ENCODE measurements at places on chromosomes 13 and 19.

GRCh38 chr19:1855828-1856255, 7.5 kb downstream of the KLF16 start:
- DNase-seq, result no peak

DNA sequence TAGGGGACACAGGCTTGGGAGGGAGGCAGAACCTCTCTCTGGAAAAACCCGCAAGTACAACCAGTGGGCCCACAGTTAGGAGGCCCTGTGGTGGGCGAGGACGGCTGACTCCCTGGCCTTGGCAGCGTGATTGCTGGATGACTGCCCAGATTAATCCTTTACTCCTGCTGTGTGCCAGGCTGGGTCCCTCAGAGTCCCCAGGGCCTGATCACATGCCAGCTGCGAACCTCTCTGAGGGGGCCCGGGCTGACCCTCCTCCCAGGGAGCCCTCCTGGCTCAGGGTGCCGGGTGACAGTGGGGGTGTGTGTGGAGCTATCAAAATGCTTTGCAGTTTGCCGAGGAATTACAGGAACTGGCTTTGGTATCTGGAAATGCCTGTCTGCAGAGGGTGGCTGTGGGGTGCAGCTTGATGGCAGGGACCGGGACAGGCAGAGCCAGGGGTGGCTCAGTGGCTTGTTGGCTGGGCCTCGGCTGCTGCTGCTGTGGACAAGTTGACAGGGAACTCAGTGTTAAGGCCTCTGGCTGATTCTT, 48.9 kb downstream of the DNM2 start:
- DNase-seq, result no peak

- no peak for DNase-seq
These were observed 15.9 kb upstream of the DNAJC3 start for GRCh38 chr13:95660981-95661581.

- no peak for DNase-seq
These were observed 46.5 kb downstream of the UTP14C start for GRCh38 chr13:52070929-52071523.

DNA sequence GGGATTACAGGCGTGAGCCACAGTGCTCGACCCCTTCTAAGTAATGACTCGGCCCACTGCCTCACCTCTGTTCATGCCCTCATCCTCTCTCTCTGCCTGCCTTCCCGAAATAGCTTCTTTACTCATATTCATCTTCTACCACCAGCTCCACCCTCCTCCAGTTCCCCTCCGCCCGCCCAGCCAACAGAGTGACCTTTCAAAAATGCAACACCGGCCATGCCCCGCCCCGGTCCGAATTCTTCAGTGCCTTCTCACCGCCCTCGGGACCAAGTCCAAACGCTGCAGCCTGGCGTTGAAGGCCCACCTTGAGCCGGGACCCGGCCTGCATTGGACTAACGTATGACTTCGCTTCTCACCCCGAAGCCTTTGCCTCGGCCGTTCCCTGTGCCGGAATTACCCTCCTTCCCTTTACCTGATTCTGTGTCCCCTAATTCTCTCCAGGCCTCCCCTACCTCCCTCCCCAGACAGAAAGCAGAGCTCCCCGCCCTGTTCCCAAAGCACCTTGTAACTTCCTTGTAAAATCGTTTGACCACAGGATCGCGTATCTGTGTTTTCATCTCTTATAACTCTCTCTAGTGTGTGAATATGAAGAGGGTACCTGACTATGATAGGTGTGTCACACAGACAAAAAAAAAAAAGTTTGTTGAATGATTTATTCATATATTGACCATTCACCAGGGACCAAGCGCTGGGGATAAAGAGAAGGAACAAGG, 8.1 kb upstream of the MUC16 start:
- DNase-seq, result no peak

DNA sequence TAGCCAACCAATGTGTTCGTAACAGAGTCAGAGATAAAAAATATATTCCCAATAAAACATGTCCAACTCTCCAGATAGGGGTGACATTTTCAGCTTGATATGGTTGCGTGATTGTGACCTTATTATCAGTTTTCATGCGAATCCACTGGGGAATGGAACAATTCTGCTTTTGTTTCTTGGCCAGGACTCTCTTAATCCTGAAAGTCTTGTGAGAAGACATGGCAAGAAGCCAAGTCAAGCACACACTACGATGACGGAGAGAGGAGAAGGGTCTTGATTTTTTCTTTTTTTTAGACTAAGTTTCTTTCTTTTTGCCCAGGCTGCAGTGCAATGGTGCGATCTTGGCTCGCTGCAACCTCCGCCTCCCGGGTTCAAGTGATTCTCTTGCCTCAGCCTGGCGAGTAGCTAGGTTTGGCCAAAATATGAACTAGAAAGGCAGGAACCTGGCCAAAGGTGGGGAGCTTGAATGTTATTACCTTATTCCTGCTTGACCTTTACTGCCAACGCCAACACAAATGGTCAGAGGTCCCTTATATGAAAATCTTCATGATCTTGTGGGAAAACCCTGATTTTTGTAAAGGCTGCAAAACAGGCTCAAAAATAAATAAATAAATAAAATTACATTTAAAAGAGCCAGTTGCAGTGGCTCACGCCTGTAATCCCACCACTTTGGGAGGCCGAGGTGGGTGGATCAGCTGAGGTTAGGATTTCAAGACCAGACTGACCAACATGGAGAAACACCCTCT, 14.5 kb downstream of the ZNF816 start:
- DNase-seq, result no peak

DNA sequence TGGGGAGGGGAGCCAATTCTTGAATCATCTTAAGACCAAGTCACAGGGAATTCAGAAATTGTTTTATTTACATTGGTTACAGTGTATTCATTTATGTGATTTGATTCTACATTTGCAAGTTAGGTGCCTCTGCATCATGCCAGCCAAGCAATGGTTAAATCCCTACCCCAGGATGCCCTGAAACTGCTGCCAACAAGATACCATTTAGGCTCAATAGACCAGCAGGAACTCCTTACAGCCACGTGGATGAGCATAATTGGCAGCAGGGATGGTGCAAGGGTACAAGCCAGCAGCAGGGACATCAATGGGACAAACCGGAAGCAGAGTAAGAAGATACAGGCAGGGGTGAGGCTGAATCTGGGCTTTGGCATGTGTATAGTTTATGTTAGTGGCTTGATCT, 72.4 kb upstream of the NBEA start:
- no peak for DNase-seq

DNA sequence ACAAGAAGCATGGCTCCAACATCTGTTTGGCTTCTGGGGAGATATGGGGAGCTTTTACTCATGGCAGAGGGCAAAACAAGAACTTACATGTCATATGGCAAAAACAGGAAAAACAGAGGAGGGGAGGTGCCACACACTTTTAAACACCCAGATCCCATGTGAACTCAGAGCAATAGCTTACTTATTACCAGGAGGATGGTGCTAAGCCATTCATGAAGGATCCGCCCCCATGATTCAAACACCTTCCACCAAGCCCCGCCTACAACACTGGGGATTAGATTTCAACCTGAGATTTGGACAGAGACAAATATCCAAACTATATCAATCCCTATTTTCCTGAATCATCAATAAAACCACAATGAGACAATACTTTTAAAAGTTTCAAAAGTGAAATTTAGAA, 712.1 kb downstream of the PCDH9 start:
- no peak for DNase-seq

DNA sequence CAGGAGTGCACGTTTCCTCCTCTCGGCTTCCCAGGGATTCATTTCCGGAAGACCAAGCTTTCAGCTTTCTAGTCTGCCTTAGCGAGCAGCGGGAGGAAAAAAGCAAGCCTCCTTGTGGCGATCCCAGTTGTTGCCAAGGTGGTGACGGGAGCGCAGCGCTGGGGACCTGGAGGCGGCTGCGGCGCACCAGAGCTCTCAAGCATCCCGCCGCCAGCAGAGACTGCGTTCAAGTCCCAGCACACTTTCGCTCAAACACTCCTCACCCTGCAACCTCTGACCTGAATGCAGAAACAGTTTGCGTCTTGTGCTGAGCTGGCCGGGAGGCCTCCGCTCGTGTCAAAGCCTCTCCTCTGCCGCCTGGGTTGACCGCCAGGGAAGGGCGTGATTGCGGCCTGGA, 4.9 kb downstream of the GSX1 start:
- DNase-seq, result no peak

- DNase-seq, result no peak
These were observed 9.1 kb downstream of the AP2S1 start for GRCh38 chr19:46841458-46842083.

GRCh38 chr13:26663791-26664190, 96.8 kb downstream of the GPR12 start:
- DNase-seq, result peak; percentile 27

- no peak for DNase-seq
These were observed 13.3 kb upstream of the LEUTX start for GRCh38 chr19:39765091-39766076.

- DNase-seq, result peak; percentile 6
These were observed 17.3 kb downstream of the PLD3 start for GRCh38 chr19:40365613-40366401.

GRCh38 chr19:8609279-8610040, 1.1 kb downstream of the ADAMTS10 start:
- DNase-seq, result no peak

DNA sequence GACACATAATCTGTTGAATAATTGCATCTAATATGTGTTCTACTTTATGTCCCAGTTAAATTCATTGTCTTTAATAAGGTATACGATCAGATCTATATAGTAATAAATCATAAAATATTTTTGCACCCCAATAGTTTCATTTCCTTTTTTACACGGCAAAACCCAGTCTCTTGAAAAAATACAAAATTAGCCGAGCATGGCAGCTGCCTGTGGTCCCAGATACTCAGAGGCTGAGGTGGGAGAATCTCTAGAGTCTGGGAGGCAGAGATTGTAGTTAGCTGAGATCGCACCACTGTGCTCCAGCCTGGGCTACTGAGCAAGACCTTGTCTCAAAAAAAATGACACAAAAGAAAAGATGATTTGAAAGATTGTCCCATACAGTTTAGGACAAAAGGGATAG, 52.3 kb upstream of the PARP4 start:
- no peak for DNase-seq

GRCh38 chr13:95754069-95754468, 77.1 kb downstream of the DNAJC3 start:
- DNase-seq, result no peak

DNA sequence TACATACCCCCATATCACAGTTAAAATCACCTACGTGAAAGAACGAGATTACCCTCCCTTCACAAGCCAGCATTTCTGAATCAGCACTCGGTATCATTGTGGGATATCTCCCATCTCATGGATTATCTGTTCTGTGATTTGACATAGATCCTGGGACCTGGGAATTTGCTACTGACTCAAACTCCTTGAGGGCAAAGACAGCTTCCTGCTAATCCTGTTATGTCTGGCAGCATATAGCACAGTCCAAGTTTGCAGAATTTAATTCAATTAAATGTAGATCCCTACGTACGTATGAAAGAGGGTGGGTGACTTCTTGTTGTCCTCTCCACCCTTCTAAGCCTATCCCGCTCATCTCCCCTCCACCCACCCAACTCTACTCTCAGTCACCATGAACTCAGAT, 476.5 kb downstream of the KLF5 start:
- DNase-seq, result no peak

DNA sequence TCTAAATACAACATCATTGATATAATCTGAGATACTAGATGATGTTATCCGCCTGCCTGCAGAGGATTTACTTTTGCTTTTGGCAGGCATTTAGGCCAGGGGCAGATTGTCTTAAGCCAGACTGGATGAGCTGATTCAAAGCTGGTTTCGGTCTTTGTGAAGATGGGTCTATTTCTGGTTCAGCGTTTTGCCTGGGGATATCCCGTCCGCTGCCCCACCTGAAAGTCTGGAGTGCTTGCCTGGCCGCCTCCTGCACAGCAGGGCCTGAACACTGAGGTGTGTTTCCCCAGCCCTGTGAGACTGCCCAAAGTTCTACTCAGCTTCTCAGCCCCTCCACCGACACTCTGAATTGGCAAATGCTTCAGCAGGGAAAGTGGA, 149.7 kb downstream of the KATNAL1 start:
- DNase-seq, result no peak

DNA sequence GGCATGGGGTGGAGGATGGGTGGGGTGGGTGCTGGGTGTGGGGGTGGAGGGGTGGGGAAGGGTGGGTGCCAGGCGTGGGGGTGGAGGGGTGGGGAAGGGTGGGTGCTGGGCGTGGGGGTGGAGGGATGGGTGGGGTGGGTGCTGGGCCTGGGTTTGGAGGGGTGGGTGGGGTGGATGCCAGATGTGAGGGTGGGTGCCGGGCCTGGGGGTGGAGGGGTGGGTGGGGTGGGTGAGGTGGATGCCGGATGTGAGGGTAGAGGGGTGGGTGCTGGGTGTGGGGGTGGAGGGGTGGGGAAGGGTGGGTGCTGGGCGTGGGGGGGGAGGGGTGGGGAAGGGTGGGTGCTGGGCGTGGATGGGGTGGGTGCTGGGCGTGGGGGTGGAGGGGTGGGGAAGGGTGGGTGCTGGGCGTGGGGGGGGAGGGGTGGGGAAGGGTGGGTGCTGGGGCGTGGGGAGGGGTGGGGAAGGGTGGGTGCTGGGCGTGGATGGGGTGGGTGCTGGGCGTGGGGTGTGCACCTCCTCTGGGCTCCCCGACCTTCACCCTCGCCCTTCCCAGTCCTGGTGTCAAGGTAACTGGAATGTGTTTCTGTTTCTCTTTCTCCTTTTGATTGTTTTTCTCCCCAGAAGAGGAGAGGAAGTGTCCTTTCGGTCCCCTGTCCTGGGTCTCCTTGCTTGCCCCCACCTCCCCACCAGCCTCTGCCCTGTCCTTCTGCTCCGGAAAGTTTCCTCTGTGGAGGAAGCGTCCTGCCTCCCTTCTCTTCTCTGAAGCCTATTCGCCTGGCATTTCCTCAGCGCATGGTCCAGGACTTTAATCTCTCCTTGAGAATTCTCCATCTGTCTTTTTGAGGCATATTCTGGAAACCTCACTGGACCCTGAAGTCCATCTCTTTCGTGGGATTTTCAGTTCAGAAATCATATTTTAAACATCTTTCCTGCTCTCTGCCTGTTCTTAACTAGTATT, 22.9 kb upstream of the CFAP97D2 start:
- DNase-seq, result no peak

DNA sequence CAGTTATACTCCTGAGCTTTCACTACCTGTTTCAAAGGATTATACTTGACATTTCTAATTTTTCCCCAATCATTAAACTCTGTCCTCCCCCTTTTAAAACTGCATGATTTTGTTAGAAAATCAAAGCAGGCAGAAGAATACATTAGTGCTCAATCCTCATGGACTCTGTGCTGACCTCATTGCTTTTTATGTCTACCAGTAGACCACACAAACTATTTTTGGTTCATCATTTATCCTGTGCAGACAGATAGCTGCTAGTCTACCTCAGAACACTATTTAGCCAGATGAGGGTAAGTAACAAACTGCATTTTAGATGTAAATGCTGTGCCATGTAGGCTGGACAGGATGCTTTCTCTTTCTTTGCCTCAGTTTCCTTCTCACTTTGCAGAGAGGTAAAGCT, 235.9 kb downstream of the DCT start:
- no peak for DNase-seq

All from NCI-H774 (cell line).